ENCODE measurements at places on chromosomes 5 and 9.

DNA sequence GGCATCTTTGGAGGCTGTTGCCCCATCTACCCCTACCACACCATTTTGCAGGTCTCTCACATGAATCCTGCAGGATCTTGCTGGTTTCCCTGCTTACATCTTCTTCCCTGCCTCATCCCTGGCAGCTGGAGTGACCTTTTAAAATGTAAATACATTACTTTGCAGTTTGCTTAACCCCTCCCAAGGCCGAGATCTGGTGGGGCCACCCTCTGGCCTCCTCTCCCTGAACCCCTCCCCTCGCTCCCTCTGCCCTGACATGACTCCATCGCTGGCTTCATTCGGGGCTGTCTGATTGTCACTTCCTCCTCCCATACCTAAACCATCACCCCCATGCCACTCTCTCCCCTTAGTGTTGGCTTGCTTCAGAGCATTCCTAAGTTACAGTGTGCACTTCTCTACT is 12.6 kb upstream of the PALM2AKAP2 start:
- DNase-seq = no peak

GRCh38 chr9:77175151-77175550 is 2.2 kb upstream of the VPS13A start:
- no peak for DNase-seq

- no peak for DNase-seq
These were observed 58.8 kb upstream of the ANGPTL2 start for GRCh38 chr9:127181315-127181580.

- peak; percentile 90 for DNase-seq
These were observed 42.8 kb upstream of the STXBP1 start for GRCh38 chr9:127568971-127569885.

- peak; percentile 30 for DNase-seq
These were observed 670 bp upstream of the FBP1 start for GRCh38 chr9:94639999-94640376.

DNA sequence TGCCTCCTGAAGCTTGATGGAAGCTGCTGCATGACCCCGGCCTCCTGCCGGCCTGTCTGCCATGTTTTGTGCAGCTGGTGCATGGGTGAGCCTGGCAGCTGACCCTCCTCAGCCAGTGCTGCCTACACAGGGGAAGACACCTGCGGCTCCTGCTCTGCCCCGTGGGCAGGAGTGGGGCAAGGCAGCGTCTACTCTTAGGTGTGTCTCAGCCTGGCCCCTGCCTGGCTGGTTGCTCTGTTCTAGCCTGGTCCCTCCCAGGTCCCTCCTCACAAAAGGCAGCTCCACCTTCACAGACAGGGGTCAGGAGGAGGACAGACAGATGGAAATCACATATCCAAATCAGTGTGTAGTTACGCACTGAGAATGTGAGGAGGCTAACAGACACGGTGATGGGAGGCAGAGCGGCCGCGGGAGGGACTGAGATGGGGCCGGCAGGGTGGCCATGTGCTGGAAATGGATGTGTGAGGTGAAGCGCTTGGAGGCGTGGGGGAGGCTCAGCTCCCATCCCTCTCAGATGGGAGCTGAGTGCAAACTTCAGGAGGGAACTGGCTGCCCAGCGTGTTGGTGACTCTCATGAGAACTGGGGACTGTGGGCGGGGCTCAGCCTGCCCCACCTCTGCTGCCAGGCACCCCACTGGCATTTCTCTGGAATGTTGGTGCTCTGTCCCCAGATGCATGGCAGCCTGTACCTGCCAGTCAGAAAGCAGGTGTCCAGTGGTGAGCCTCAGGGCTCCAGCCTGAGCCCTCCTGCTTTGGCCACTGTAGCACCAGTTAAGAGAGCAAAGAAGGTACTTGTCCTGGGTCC is 43.4 kb downstream of the PPARGC1B start:
- DNase-seq = no peak

- DNase-seq = peak; percentile 57
These were observed 220.8 kb downstream of the SNX18 start for GRCh38 chr5:54738118-54738972.

DNA sequence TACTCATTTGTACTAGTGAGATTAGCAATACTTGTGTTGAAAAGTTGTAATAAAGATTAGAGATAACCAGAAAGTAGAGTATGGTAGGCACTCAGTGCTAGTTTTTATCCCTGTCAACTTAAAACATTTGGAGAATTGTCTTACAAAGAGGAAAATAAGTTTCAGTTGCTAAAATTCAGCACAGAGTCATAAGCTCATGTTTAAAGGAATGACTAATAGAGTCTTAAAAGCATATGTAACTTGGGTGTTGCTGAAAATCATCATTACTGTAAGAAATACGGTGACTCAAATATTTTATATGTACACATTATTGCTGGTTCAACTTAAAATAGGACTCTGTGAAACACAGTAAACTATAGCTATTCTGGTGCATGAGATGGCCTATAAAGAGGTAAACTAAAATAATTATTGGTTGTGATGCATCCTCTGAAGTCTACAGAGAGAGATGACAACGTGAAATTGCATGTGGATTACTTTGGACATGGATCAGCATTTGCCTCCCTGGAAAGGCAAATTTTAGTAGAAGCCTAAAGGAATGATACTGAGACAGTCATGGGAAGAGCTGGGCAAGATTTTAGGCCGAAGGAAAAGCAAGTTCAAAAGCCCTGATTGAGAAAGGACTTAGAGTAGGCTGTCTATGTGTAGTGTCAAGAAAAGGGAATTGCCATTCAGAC is 34.6 kb downstream of the SGCD start:
- DNase-seq = no peak
